ENCODE measurements at places on chromosomes 3 and 15. TPM values are rescaled to one million over a fixed set of nuclear protein-coding genes. Genes with fewer than 3 reads are reported as not detected.

Gene RETNLB
- not detected for total RNA-seq

Gene TRPM1
- total RNA-seq = not detected

Gene GOLGA6L10
- total RNA-seq = 1.5 TPM

Gene SLC30A4
- 7.2 TPM for total RNA-seq

Gene CACNA2D3
- 5.1 TPM for total RNA-seq

Gene DNASE1L3
- total RNA-seq = 0.80 TPM

Gene SAXO2
- 4.2 TPM for total RNA-seq

Gene GOLGA8S
- 0.36 TPM for total RNA-seq

Gene GHRL
- 0.78 TPM for total RNA-seq

Gene ERICH6
- total RNA-seq = not detected

Gene NUP210
- 3.4 TPM for total RNA-seq

Gene PPM1L
- 11.7 TPM for total RNA-seq

Gene COL6A5
- total RNA-seq = not detected

Gene PLA2G4F
- not detected for total RNA-seq

Gene CCR3
- not detected for total RNA-seq

Gene MED12L
- total RNA-seq = 2.4 TPM

Gene MESP2
- total RNA-seq = not detected

Gene HESX1
- 0.23 TPM for total RNA-seq

Gene CSPG5
- not detected for total RNA-seq

Gene WNT5A
- 18.6 TPM for total RNA-seq

Gene LIPH
- total RNA-seq = not detected

Gene CEMIP
- 5.4 TPM for total RNA-seq

Gene PPP1R14D
- not detected for total RNA-seq

Gene CADPS
- 3.0 TPM for total RNA-seq
